Urinary bladder (tissue), 4 donors: ENCODE measurements at places on chromosomes 1 and 21. TPM values are rescaled to one million over a fixed set of nuclear protein-coding genes. Genes with fewer than 3 reads are reported as not detected.

DNA sequence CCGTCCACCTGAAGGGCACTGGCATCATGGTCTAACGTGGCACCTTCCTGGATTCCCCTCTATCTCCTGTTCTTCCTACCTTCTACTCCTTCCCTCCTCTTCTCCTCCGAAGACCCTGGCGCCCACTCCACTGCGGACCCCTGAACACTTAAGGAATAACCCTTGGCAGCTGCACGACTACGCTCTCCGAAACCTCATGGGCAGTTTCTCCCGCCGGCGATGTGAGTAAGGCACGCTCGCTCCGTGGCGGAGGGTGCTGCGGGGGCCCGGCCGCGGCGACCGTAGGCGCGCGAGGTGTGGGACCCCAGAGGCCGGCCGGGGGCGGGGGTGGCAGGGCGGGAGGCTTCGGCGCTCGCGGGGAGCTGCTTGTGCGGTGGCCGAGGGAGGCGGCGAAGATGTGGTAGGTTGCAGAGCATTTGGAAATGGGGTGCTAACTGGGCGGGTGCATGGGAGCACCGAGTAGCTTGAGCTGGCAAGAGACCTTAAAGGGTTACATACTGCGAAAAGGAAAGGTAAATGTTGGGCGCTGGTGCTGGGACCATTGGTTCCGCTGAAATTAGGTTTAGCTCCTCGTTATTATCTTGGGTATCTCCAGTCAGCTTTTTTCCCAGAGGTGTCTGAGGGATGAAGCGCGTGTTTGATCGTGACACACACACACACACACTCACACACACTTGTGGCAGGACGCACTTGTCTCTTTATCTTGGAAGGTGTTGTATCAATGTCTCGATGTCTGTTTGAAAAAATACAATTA, 876 bp downstream of the LRRC7 start:
- DNase-seq = no peak

- no peak for DNase-seq
Observed at GRCh38 chr1:231757101-231757404, 130.5 kb downstream of the DISC1 start.

- DNase-seq = no peak
Observed at GRCh38 chr1:48571303-48571987, 99.4 kb upstream of the SPATA6 start.

- DNase-seq = no peak
Observed at GRCh38 chr1:206526064-206526911, 19.0 kb downstream of the RASSF5 start.

DNA sequence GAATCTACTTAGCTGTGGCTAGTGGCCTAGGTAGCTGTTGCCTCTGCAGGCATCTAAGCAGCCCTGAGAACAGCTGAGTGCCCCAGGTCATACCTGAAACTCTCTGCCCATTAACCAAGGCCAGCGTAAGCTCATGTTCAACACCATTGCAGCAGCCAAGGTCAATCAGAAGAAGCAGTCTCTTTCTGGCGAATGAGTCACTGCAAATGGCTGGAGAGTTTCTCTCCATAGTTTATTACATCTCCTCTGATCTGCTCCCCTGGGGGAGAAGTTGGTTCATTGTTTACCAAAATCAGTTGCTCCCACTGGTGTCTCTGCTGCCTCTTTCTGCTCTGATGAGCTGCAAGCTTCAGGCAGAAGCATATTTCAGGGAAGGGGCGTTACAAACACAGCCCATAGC, 6.9 kb upstream of the BCL9 start:
- no peak for DNase-seq

GRCh38 chr1:36912365-36912865, 121.9 kb downstream of the GRIK3 start:
- DNase-seq = no peak

DNA sequence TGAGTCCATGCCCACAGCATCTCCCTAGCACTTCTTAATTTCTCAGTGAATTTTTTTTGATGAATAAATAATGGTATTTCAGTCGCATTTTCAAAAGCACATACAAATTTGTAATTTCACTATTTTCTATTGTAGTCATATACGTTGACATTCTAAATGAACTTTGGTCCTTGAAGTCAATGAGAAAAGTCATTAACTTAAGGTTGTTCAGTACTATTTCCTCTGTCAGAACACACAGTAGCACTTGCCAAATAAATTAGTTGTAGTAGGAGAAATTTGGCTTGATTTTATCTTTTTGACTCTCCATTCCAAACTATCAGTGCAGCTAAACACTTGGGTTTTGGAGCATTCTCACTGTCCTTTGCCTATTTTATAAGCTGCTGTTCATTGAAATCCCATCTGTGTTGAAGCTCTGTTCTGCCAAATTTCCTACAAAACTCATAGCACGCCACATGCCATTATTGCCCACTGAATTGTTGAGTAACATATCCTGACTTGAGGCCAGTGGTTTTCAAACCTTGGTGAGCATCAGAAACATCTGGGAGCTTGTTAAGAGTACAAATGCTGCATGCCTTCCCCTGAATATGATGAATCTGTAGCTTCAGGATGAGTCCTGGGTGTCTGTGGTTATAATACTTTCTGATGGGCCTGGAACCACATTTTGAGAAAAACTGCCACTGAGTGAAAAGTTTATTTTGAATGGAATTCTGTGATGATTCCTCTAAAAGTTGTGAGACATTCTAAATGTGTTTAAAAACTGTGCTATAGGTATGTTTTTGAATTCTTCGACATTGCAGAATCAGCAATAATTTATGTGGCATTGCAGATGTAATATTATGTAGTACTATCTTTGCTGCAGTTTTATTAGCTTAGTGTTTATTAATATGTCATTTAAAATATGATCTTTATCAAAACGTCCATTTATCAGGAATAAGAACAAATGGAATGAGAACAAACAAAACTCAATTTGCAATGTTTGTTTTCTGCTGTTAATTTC, 78.9 kb downstream of the DNM3 start:
- no peak for DNase-seq

DNA sequence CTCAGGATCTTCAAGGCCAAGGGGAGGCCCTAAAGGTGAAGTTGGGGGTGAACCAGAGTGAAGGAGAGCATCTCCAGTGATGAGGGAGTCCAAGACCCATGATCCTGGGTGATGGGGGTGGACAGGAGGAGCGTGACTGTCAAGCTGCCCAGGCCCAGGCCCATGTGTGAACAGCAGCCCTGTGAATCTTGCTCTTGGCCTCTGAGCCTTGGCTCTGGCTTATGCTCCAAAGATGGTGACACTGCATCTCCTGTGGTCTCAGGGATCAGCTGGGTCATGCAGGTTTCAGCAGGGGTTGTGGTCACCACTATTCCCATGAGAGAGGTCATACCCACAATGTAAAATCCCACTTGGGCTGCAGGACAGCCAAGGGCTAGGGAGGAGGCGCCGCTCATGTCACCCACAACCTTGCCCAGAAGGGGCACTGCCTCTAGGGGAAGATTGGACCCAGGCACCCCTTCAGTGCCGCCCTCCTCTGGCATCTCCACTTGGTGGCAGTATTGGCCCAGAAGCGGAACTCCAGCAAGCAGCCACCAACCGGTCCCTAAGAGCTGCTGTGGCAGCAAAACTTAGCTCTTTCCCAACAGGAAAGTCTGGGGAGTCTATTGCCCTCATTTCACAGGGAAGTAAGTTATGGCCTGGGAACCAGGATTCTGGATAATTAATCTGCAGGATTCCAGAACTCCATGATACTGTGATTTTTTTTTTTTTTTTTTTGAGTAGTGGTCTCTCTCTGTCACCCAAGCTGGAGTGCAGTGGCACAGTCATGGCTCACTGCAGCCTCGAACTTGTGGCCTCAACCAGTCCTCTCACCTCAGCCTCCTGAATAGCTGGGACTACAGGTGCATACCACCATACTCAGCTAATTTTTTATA, 7.5 kb upstream of the WNT3A start:
- no peak for DNase-seq

DNA sequence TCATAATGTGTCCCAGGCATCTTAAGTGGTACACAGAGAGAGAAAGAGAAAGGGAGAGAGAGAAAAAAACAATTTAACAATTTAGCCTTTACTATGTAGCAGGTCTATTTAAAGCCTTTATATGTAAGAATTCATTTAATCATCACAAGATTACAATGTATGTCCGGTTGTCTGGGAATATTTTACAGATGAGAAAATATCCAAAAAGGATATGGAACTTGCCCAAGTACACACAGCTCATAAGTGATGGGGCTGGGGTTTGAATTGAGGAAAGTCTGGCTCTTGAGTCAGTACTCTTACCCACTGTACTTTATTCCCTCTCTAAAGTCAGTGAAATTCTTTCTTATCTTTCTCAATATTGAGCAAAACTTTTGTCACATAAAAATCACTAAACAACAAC, 104.6 kb downstream of the LYPLAL1 start:
- DNase-seq = no peak

DNA sequence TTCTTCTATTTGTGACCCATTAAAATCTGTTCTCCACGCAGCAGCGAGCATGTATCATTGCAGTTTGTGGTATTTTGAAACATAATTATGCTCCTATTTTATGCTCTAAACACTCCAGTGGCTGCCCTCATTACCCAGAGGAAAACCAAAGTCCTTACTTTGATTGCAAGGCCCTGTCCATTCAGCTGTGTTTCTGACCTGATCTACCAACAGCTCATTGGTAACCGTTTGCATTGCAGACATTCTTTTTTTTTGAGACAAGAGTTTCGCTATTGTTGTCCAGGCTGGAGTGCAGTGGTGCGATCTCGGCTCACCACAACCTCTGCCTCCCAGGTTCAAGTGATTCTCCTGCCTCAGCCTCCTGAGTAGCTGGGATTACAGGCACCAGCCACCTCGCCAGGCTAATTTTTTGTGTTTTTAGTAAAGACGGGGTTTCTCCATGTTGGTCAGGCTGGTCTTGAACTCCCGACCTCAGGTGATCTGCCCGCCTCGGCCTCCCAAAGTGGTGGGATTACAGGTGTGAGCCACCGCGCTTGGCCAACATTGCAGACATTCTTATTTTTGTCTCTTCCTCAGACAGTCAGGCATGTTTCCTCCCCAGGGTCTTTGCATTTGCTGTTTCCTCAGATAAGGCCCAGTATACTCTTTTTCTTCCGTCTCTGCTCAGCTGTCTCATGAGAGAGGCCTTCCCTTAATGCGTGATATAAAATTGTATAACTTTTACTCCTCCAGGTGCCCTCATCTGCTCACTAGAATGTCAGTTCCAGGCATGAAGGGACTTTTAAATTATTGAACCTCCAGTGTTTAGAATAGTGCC, 32.5 kb downstream of the THRAP3 start:
- DNase-seq = no peak

GRCh38 chr1:11940260-11940921, 5.9 kb downstream of the PLOD1 start:
- DNase-seq = no peak

The TMIGD3 gene
- total RNA-seq = 0.74 TPM
